NCI-H1417 (cell line): ENCODE measurements at places on chromosomes 12 and 14.
A peak's percentile ranks its signal among the peaks of the same experiment; 100 is the strongest.

- DNase-seq, result no peak
These were observed 13.9 kb upstream of the KRT8 start for GRCh38 chr12:52918784-52919183.

GRCh38 chr14:96811985-96812667 is 14.9 kb downstream of the VRK1 start:
- DNase-seq, result no peak

GRCh38 chr12:90801776-90802175 is 153.2 kb downstream of the CCER1 start:
- DNase-seq, result no peak

DNA sequence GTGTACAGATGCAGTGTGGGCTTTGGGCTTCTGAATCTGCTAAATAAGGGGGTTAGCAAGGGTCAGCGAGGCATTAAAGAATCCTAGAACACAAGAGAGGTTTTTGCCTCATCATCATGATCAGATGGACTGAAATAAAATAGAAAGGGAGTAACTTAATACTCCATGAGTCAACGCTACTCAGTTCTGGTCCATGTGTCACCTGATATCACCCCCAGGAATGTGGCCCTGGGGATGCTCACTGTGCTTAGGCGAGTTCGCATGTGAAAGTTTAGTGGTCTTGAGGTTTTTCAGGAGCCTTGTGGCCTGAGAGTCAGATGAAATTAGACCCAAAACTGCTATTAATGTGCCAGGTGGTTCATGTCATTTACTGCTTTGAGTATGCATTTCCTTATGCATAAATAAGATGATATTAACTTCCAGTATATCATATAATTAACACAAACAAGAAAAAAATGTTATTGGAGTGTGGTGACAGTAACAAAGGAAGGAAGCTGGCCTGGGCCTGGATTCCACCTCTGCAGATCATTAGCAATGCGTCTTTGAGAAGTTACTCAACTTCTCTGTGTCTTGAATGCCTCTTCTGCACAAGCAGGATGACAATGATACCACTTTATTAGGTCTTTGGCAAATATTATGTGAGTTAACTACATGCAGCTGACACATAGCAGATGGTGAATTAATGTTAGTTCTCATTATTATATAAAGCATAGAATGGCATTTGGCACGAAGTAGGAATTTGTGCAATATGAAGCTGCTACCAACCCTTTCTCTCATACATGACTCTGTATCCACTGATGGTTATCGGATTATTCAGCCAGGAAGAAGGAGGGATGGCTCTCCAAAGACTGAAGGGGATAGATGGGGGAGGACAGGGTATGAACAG is 1272.6 kb downstream of the AACS start:
- DNase-seq, result no peak

DNA sequence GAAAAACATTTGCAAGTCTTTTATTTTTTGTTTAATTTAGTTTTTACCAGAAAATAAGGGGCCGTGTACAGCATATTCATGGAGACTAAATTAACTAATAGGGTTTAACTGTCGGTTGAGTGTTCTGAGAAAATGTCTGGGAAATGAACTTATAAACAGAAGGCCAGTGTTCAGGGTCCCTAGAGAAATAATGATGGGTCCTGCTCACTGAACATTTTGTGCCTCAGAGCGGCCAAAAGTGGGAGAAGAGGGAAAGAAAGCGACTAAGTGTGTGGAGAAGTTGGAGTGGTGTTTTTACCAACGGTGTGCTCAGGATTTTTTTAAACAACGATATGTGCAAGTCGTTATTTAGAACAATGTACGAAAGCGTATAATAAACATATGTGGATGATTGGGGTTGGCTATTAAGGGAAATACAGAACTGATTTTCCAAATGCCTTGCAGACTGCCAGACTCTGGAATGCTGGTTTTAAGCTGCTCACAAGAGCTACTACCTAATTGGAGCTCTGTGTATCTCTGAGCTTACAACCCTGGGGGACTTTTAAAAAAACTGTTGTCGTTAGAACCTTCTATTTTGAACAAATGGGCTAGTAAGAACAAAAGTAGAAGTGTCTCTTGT is 166.7 kb downstream of the SLC38A4 start:
- no peak for DNase-seq

DNA sequence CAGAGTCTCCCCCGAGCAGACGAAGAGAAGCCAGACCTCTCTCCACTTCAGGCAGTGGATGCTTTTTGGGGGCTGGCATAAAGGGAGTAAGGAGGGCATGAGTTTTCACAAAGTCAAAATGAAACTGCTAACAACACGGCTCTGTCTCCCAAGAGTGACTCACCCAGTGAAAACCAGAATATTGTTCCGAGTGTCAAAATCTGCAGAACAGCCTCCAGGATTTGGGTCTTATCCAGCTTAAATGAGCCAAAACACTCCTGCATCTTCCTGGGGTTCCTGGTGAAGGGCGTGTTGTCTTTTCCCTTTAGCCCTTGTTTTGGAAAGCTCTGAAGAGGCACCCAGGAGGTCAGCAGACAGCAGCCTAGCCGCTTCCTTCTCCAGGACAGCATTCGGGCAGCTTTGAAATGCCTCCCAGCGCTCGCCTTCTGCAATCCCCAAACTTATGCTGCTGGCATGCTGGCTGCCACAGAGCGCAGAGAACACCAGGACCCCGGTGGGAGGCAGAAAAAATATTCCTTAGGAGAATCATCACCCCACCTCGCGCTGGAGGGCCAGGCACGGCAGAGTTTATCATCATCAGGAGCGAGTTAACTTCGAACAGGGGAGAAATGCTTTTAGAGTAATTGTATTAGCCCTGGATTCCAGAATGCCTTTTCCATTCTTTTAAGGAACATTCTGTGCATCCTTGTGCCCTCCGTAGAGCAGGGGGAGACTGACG is 117.7 kb upstream of the NCOR2 start:
- DNase-seq, result no peak

DNA sequence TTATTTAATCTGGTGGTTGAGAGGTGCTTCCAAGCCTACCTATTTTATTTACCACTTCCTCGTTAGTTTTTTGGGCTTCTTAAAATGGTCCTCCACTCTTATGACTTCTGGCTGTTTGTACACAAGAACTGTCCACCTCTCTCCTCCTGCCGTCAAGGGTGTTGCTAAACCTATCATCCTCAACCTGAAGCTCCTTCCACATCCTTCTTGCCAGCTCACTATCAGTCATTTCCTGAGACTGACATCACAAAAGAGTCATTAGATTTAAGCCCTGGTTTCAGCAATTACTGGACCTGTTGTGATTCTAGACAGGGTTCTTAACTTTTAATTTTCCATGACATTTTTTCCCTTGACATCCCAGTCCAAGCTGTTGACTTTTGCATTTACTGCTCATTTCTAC is 91.9 kb downstream of the BICD1 start:
- no peak for DNase-seq

DNA sequence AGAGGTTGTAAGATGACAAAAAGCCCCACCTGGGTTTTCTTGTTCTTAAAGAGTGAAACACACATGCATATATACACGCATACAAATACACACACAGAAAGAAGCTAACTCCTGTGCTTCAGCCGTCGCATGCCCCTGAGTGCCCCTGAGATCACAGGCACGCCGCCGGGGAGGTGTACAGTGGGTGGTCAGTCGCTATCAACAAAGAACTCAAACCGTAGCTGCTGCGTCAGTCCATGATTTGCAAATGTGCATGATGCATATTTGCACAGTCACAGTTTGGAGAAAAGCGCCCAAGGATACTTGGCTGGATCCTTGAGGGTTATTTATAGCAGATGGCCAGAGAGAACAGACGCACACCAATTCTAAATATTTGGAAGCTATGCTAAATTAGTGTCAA is 206.9 kb downstream of the TMEM132D start:
- peak; percentile 47 for DNase-seq

DNA sequence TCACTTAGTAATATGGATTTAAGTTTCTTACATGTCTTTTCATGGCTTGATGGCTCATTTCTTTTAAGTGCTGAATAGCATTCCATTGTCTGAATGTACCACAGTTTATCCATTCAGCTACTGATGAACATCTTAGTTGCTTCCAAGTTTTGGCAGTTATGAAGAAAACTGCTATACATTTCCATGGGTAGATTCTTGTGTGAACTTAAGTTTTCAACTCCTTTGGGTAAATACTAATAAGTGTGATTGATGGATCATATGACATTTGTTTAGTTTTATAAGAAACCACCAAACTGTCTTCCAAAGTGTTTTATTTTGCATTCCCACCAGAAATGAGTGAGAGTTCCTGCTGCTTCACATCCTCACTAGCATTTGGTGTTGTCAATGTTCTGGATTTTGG is 119.2 kb downstream of the NAV3 start:
- no peak for DNase-seq

DNA sequence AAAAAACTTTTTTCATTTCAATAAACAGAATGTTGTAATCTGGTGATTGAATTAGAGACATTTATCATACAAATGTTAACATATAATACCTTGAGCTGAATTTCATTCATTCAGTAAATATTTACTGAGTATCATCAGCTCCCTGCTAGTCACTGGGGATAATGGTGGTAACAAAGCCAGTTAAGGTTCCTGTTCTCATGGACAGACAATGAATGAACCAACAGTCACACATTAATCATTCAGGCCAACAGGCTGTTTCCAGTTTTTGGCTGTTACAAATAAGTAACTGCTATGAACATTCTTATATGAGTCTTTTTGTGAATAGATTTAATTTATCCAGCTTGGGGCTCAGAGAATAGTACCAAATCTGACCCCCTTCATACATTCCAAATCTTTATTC is 13.5 kb downstream of the EXD2 start:
- peak; percentile 16 for DNase-seq

- DNase-seq, result no peak
These were observed 345.5 kb upstream of the PRICKLE1 start for GRCh38 chr12:42935090-42935489.
